Erythroblast (primary cell): ENCODE measurements at places on chromosomes 13 and 19.

- DNase-seq, result no peak
These were observed 21.5 kb downstream of the NFIC start for GRCh38 chr19:3387645-3388589.

DNA sequence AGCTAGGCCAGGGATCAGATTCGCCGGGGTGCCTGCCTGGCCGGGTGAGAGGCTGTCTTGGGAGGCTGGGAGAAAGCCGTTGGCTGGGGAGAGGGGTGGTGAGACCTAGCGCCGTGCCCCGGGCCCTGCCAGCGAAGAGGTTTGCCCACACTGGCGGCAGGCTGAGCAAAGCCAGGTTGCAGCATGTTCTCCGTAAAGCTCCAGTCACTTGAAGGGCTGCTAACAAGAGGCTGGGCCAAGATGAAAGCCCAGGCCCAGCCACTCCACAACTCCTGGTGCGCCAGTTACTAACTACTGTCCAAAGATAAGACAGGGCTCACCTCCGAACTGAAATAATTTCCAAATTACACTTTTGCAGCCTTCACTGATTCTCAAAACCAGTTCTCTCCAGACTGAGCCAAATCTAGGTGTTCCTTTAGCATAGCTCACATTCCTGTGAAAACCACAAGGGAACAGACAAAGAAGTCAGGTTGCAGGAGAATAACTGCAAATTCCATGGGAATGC, 16.3 kb downstream of the ELAVL1 start:
- DNase-seq, result no peak

DNA sequence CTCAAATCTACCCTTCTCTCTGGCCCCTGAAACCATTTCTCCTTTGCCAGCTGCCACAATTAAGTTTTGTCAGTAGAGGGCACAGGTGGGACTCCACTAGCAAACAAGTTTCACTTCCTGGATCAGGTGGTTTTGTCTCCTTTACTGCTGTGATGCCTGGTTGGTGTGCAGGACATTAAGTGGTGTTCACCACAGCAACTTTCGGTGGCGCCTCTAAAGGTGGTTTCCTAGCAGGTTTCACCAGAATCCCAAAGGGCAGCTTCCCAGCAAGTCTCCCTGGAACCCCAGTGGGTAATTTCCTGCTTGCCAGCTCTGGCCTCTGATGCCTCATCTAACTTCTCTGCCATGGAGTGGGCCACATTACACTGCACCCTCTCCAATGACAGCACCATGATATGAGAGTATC, 16.6 kb downstream of the MED4 start:
- peak; percentile 10 for DNase-seq

- no peak for DNase-seq
These were observed 10.8 kb downstream of the RASA3 start for GRCh38 chr13:114121496-114122126.

DNA sequence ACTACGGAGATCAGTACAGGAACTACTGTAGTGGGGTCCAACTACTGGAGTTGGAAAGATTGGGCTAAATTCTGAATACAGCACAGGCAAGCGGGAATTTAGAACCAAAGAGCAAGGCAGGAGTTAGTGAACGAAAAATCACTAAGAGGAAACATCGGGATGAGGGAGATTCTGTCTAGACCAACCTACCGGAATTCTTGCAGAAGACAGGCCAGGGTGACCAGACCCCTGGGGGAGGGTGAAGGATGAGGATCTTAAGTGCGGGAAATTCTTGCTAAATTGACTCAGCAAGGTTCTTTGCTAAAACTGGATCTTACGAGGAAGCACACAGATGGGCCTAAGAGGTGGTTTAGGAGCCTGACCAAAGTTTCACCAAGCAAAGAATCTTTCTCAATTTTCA, 13.2 kb upstream of the PSPC1 start:
- no peak for DNase-seq

GRCh38 chr13:48923376-48923775, 52.3 kb upstream of the FNDC3A start:
- no peak for DNase-seq

DNA sequence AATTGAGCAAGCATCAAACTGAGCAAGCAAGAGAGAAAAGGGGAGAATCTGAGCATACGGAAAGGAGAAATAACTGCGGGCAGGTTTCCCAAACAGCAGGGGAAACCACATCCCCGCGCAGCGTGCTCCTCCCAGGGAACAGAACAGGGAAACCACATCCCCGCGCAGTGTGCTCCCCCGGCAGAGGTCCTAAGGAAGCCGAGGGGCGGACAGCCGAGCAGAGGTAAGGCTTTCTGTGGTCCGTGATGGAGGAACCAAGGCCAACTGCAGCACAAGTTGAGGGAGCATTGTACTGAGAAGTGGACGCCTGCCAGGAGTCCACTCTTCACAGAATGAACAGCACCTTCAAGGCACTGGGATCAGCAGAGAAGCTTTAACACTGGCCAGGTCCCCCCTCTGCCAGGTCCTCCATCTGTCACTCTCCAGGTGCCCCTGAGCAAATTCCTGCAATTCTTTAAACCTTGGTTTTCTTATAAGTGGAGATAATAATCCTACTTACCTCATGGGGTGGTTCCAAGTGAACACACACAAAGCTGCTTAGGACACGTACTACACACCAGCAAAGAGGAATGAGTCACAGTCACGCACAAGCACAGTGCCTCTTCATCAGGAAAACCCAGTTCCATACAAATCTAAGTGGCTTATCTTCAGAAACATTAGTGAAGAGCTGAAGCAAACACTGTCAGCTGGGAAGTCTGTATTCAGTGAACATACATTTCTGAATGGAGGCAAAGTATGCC, 23.0 kb upstream of the LAMP1 start:
- DNase-seq, result peak; percentile 9

GRCh38 chr13:49110122-49110912, 109.8 kb upstream of the MLNR start:
- DNase-seq, result peak; percentile 92

GRCh38 chr13:99018418-99019180, 40.7 kb upstream of the DOCK9 start:
- no peak for DNase-seq

DNA sequence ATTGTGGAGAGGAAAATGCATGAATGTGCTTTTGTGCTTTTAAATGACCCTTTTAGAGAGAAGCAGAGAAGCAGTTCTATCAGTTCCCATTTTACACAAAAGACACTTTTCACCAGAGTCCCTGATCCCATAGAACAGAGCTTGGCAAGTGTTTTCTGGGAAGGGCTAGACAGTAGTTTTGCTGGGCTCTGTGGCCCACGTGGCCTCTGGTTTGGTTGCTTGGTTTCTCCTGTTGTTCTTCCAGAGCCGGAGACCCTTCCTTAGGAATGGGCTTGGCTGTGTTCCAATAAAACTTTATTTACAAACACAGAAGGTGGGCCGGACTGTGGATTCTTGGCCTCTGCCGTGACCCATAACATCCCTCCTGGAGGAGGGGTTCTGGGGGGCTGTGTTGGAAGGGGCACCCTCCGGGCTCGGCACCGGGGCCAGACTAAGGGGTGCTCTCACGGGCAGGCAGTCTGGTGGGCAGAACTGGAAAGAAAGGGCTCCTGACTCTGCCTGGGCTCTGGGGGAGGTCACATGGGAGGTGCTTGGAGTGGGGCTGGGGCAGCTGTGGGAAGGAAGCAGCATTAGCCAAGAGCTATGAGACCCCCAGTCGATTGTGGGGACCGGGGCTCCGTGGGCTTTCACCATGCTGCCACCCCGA, 3.2 kb downstream of the SPPL2B start:
- no peak for DNase-seq

- DNase-seq, result peak; percentile 48
These were observed 2.2 kb downstream of the TSC22D1 start for GRCh38 chr13:44573790-44574465.
